CD4-positive, alpha-beta memory T cell (primary cell): ENCODE measurements at places on chromosomes 7 and 10. TPM values are rescaled to one million over a fixed set of nuclear protein-coding genes. Genes with fewer than 3 reads are reported as not detected.

- DNase-seq, result no peak
These were observed 294.6 kb downstream of the PTEN start for GRCh38 chr10:88157981-88158465.

DNA sequence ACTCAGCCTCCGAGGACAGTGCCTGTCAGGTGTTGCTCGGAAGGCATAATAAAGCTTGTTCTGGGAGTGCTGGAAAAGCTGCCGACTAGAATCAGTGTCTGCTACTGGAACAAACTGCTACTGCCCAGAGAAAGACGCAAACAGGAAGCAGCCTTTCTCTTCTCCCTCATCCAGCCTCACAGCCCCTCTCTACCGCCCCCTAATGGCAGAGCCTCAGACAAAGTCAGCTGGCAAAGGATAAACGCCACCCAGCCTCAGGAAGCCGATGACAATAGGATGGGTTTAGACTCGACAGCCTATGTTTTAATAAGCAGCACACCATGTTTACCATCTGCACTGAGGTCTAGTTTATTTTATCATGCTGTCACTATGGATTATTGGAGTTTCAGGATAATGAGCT is 169.5 kb upstream of the LYZL1 start:
- no peak for DNase-seq

GRCh38 chr10:77926566-77927401 is at the start of gene DLG5:
TSS of gene DLG5 (minus strand) at chr10:77926755. CDS start at chr10:77926520, 235 bp downstream.
- peak; percentile 13 for DNase-seq

The ZNF425 gene
- 3.2 TPM for total RNA-seq

GRCh38 chr10:15370212-15370855 is 755 bp downstream of the FAM171A1 start:
- DNase-seq, result no peak

DNA sequence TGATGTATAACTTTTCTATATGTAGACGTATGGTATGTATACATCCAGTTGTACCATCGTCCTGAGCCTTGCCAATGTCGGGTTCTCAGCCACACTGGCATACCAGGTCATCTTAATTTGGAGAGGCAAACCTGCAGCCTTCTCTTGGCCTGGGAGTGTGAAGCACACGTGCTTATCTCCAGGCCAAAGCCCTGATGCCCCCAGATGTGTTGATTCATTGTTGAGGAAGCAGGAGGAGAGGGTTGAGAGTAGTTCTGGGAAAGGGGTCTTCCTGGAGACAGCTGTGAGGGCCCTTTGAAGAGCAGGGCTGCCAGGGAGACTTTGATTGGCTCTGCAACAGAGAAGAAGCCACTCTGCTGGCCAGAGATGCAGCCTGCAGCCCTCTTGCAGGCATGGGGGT is 155.6 kb downstream of the ARHGAP21 start:
- no peak for DNase-seq

GRCh38 chr10:88066876-88067275 is 203.5 kb downstream of the PTEN start:
- peak; percentile 44 for DNase-seq

The ABCF2 gene
- 31.4 TPM for total RNA-seq
